Mammary epithelial cell (primary cell): ENCODE measurements at places on chromosomes 7 and 10. TPM values are rescaled to one million over a fixed set of nuclear protein-coding genes. Genes with fewer than 3 reads are reported as not detected.

Gene POLR1F
- 17.9 and 18.6 TPM in 2 replicates for total RNA-seq

Gene FFAR4
- total RNA-seq, result not detected

Gene ZNF467
- 2.4 and 4.0 TPM in 2 replicates for total RNA-seq

Gene HPSE2
- total RNA-seq, result not detected

Gene MUC12
- total RNA-seq, result 0.33 and 0.67 TPM in 2 replicates

Gene FAM13C
- total RNA-seq, result 0.80 and 2.1 TPM in 2 replicates

Gene WNT8B
- total RNA-seq, result not detected in 2 replicates

Gene GJD4
- total RNA-seq, result not detected in 2 replicates

Gene UTF1
- total RNA-seq, result not detected in 2 replicates

Gene HEPACAM2
- total RNA-seq, result not detected in 2 replicates

Gene SEMA3C
- total RNA-seq, result 708 TPM

Gene SPDYE16
- under 0.01 TPM for total RNA-seq
